IPS-NIHi11 (cell line): ENCODE measurements at places on chromosomes 7 and 10.

GRCh38 chr7:157559596-157560257 lies 222.9 kb downstream of the DNAJB6 start:
- no peak for DNase-seq

DNA sequence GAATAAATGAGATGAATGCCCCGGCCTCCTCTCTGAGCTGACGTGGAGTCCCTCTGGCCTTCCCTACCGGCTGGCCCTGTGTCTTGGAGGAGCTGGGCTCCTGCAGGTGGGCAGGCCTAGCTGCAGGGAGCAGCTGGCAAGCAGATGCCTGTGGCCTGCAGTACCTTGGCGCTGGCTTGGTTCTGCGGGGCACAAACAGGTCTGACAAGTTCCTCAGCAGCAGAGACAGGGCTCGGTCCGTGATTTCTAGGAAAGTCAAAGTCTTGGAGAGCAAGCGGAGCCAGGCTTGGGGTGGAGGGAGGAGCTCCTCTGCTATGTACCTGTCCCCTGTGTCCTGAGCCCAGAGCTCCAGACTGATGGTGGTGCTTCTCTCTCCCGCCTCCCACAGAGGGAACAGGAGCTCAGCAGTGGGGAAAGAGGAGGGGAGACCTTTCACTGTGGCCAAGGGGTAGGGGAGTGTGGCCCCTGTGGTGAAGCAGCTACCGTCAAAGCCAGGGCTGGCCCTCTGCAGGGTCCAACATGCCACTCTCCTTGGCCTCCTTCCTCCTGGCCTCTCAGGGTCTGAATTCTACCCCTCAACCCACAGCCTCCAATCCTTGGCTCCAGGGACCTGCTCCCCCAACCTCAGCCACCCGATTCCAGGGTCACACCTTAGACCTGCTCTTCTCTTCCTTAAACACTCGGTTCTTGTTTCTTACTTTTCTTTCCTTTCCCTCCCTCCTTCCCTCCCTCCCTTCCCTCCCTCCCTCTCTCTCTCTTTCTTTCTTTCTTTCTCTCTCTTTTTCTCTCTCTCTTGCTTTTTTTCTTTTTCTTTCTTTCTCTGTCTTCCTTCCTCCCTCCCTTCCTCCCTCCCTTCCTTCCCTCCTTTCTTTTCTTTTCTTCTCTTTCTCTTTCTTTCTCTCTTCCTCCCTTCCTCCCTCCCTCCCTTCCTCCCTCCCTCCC lies 20.1 kb downstream of the MYL10 start:
- peak; percentile 72 for DNase-seq

- DNase-seq, result no peak
Observed at GRCh38 chr7:29277436-29278215, 83.1 kb downstream of the CHN2 start.

GRCh38 chr7:96303686-96304443 lies 18.0 kb downstream of the SLC25A13 start:
- DNase-seq, result no peak

GRCh38 chr7:117538053-117538452 lies 58.2 kb downstream of the CFTR start:
- DNase-seq, result no peak

DNA sequence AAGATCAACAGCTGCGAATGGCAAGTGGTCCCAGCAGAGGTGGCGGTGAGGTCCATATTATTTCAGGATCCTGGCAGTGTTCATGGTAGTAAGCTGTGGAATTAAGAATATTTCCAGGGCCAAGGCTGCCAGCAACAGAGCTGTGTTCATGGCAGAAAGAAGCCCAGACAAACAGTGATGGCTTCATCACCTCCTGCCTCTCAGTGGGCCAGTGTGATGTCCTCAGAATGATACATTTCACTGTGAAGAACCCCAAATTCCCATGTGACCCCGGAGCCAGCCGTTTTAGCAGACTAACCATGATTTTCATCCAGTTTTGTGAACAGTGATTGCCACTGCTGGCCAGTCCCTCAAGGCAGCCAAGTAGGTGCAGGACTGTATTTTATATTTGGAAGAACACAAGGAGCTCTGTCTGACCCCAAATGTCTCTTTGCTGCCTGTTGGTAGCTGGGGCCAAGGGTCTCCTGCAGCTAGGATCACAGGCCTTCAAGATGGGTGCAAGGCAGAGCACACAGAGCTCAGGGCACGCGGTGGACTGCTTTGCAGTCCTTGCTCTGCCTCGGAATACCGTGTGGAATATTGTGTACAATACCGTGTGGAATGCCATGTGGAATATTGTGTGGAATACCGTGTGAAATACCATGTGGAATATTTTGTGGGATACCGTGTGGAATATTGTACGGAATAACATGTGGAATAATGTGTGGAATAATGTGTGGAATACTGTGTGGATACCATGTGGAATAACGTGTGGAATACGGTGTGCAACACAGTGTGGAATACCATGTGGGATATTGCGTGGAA lies 132.3 kb upstream of the CHST15 start:
- no peak for DNase-seq

- no peak for DNase-seq
Observed at GRCh38 chr10:117552156-117552631, 9.6 kb downstream of the EMX2 start.

DNA sequence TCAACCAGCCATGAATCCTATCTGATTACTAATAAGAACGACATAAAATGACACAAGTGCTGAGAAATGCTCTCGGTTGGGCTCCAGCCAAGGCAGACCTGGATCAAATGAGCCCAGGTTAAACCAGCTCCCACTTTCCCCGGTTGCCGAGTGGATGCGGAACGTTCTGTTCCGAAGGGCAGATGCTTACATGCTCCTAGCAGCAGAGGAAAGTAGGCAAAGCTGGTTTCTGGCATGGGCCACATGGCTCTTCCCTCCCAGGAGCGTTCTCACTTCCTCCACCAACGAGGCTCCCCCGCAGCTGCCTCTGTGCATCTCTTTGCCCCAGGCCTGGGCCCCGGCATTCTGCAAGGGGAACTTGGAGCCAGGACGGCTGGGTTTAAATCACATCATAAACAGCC lies 61.8 kb upstream of the SDK1 start:
- no peak for DNase-seq

- no peak for DNase-seq
Observed at GRCh38 chr7:26500749-26501352, 209.2 kb downstream of the SNX10 start.

DNA sequence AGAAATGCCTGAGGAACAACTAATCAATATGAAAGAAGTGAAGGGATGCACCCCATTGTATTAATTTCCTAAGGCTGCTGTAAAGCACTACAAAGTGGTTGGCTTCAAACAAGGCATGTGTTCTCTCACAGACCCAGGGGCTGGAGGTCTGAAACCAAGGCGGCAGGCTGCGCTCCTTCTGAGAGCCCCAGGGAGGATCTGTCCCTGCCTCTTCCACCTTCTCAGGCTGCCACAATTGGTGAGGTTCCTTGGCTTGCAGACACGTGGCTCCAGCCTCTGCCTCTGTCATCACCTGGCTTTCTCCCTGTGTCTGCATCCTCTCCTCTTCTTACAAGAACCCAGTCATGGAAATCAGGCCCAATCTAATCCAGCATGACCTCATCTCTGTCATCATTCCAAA lies 110.1 kb downstream of the TNS3 start:
- DNase-seq, result no peak

DNA sequence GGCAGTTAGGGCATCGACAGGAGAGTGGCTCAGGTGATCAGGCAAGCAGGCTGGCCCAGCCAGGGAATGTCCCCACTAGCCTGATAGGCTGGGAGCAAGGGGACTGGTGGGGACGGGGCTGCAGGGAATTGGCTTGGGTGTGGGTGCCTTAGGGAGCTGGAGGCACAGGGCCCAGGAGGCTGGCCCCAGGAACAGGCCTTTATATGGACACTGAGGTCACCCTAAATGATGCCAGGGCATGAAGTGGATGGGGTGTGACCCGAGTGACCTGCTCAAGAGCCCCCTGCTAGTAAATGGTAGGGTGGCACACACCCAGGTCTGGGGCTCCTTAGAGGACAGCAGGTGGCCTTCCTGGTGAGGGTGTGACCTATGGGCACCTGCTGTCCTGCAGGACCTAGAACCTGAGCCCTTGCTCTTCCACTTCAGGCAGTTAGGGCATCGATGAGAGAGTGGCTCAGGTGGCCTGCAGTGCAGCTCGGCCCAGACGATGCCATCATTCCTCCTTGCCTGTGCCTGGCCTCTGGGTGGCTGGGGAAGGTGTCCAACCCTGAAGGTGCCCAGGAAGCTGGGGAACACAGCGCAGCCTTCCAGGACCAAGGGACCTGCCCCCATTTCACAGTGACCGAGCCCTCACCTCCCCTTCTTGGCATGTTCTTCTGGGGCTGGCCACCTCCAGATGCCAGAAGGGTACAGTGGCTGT lies 51.7 kb upstream of the LEP start:
- no peak for DNase-seq

DNA sequence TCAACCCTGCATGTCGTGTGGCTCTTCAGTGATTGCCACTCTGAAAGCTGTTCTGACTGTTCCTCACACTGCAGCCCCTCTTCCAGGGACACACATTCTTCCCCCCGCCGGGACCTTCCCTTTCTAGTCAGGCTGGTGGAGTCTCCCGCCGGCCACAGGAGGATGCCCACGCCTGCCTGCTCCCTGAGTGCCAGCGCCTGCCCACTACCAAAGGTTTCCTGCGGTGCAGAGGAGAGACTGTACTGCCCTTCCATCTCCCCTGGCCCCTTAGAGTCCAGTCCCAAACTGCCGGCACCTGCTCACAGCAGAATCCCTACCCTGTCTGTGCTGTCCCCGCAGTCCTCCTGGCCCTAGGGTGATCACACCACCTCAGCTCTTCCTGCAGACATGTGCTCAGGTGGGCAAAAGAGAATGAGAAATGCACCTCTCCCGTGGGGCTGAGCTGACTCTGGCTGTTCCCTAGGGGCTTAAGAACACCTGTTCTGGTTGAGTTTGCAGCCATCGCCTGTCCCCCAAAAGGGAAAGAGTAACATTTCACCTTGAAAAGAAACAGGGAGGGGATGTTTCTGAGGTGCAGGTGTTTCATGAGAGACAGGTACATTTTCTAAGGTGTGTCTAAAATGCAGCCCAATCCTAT lies 1.4 kb downstream of the PODXL start:
- DNase-seq, result no peak

DNA sequence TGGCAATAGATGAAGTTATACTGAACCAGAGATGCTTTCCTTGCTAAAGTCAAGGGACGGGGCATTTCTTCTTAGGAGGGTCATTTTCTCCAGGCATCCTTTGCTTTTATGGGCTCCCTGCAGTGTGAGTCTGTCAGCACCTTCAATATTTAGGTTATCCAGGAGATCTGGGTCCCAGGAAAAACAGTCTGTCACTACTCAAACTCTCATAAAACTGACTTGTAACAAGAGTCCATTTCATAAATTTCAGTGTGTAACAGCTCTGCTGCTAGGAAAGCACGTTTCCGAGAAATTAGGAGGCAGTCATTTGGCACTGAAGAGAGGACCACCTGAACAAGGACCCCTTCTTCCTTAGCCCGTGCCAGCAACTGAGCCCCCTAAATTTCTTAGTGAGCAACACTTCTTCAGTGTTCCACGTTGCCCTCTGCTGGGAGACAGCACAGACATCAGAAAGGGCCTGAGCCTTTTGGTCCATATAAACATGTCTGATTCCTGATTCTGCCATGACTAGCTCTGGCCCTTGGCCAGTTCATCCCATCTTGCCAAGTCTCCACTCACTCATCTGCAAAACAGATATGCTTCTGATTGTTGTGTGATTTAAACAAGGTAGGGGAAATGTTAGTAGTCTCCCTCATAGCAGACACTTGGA lies 7.2 kb downstream of the GCC1 start:
- DNase-seq, result peak; percentile 24

GRCh38 chr7:133755901-133756300 lies 371.2 kb upstream of the LRGUK start:
- no peak for DNase-seq

- DNase-seq, result no peak
Observed at GRCh38 chr7:88927-89231, 103.5 kb upstream of the FAM20C start.

DNA sequence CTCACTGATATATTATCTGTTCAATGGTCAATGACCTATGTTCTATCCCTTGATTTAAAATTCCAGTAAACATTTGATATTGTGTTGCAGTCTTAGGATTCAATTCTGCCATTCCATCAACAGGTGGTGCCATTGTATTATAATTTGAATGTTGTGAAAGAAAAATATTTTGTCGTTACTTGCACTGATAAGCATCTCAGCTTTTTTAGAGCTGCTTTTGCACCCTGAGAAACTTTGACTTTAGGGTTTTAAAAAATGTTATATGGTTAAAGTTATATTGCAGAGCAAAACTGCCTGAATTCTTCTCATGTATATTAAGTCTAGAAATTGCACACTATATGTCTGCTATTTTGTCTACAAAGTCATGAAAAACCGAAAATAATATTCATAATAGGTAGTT lies 18.8 kb upstream of the MINDY3 start:
- peak; percentile 48 for DNase-seq

- no peak for DNase-seq
Observed at GRCh38 chr7:14233076-14233867, 243.8 kb upstream of the ETV1 start.

DNA sequence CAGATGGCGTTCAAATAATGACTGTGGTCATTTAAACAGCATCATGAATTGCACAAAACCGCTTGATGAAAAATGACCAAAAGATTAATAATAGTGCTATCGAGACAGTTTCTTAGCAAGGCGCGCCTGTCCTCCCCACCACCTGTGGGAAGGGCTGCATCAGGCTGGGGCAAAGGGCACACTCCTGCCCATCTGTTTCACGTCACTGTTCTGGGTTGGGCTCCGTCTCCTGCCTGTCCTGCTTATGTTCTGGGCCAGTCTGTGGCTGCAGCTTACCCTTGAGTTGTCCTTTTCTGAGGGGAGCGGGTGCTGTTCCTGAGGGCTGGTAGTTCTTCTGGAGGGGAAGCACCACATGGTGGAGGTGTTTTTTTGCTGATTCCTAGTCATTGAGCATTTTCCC lies 13.3 kb downstream of the RBM17 start:
- DNase-seq, result no peak

DNA sequence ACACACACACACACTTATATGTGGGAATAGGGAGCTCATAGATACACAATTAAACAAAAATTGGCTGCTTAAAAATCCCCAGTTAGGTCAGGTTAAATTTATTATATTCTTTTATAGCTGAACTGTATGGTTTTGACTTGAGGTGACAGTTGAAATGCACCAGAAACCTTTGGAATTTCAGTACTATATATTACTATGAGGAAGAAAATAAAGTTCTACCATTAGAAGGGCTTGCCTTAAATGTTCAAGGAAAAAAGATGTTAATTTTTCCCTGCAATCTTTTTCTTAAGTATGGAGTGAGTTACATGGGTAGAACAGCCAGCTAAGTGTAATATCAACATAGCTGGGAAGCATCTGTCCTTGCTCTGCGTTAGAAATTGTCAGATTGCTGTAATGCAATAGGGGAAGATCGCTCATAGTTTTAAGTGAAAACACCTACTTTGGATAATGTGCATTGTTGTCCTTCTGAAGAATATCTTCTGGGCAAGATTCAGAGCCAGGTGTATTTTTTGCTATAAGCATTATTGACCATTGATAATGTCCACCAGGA lies 415.8 kb upstream of the MKI67 start:
- DNase-seq, result no peak
